Ascending aorta (tissue), 2 donors: ENCODE measurements at places on chromosomes 12 and 14. TPM values are rescaled to one million over a fixed set of nuclear protein-coding genes. Genes with fewer than 3 reads are reported as not detected.

Gene PHETA1
- total RNA-seq = 12.9 TPM

Gene BATF
- total RNA-seq = not detected

DNA sequence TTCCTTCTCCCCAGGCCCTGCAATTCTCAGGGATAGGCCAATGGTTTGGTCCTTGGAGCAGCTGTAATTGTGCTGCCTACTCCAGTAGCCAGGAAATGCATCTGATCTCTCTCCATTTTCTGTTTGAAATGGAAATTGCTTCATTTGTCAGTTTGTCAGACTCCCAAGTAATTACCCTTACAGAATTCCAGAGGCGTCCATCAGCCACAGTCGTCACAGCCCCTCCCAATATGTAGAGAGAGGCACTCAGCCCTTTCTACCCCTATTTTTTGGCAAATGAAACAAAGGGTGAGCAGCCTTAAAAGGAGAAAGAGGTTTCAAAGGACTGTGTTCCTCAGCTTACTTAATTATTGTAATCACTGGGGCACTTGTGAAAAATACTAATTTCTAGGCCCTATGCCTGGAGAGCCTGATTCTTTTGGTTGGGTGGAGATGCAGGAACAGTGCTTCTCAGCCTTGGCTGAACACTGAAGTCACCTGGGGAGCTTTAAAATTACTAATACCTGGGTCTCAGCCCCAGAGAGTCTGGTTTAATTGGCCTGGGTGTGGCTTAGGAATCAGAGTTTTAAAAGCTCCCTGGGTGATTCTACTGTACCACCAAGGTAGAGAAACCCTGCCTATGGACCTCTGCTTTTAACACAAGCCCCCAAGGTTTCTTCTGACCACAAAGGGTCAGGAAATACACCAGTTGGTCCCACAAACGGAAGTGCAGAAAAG lies 190.0 kb downstream of the EMP1 start:
- no peak for DNase-seq

- DNase-seq = no peak
These were observed 37.0 kb upstream of the PMCH start for GRCh38 chr12:102234599-102234998.

DNA sequence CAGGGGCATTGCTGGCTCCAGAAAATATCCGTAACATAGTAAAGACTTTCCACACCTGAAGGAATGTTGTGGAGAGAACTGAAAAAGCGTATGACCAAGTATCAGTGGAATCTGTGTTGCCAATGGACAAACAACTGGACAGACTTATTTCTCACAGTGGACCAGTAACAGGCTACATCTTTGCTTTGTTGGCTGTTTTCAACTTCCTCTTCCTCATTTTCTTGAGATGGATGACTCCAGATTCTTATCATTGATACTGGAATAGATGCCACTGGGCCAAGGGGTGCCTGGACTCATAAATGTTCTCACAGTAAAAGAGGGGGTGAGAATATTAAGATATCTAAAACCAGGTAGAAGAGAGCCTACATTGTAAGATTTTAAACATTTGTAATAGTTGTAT lies 6.4 kb downstream of the GAS2L3 start:
- no peak for DNase-seq

GRCh38 chr12:131357185-131357747 lies 353.6 kb upstream of the SFSWAP start:
- DNase-seq = no peak

DNA sequence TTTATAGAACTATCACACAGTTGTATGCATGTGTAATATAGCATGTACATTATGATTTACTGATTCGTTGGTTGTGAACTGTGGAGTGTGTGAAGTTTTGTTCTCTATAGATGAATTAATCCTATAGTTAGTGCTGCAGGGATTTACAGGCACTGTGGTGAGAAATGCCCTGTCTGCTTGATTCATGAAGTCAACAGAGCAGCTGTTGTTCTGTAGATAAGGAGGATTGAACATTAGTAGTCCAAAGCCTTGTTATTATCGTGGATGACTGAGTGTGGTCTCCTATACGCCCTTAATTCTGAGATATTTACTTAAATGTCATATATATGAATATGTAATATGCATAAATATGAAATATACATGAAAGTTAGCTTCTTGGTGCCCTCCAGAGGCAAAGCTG lies 98.3 kb downstream of the DNAH10 start:
- no peak for DNase-seq

DNA sequence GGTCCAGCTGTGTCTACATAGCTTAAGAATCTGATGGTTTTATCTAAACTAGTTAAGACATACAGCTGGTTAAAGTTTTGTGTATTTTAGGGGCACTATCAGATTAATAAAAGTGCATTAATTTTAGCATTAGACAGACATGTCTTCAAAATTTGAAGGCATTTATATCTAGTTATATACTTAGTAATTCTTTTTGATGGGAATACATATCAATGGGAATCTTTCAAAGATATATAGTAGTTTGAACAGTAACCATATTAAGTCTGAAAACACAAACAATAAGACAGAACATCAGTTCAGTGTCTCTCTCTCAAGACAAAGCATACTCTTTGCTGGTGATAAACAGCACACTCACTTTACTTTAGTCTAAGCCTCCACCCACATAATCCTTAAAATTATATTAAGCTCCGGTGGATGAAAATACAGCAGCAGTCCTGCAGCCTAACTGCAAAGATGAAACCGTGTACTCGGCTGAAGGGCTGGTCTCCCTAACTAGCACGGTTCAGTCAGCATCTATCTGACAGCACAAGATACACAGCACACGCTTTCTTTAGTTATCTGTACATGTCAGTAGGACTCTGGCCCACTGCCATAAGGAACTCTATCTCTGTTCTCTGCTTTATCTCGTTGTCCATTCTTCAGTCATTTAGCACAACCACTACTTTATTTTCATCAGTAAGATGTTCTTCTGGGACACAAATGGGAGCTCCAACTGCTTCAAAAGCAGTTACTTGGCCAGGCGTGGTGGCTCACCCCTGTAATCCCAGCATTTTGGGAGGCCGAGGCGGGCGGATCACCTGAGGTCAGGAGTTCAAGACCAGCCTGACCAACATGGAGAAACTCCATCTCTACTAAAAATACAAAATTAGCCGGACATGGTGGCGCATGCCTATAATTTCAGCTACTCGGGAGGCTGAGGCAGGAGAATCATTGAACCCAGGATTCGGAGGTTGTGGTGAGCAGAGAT lies 80.5 kb downstream of the MED13L start:
- no peak for DNase-seq
